Esophagus squamous epithelium (tissue), 5 donors: ENCODE measurements at places on chromosomes 6 and 20. TPM values are rescaled to one million over a fixed set of nuclear protein-coding genes. Genes with fewer than 3 reads are reported as not detected.

STMND1 gene
- total RNA-seq = not detected

DNA sequence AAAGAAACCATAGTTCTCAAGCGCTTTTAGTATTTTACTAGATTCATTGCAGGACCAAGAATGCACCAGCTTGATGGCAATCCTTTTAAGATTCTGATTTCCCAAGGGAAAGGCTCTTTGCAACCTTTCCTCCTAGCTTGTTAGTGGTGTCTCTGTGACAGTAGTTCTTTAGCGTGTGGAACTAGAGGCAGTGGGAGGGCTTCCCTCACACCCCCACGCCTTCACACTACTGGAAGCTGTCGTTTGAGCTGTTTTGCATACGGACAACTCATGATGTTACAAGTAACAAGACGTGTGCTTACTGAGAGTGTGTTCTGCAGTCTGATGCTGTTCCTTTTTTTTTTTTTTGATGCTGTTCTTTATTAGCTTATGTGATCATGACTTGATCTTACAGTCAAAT lies 34.1 kb downstream of the EYA4 start:
- no peaks in the 10 kb centered on the region for H3K4me1 ChIP-seq
- no peak overlapping the region for H3K4me3 ChIP-seq
- H3K27me3 ChIP-seq = no peaks in the 10 kb centered on the region
- no peak overlapping the region for H3K27ac ChIP-seq
- no peak for DNase-seq
- no peaks in the 10 kb centered on the region for H3K36me3 ChIP-seq

SIRPD gene
- not detected for total RNA-seq

CALHM6 gene
- 5.3 TPM for total RNA-seq

RHAG gene
- not detected for total RNA-seq

GRCh38 chr6:127518191-127518709 lies 885 bp downstream of the MTCL3 start:
- peaks cover 9% of the 10 kb centered on the region for H3K27me3 ChIP-seq
- H3K36me3 ChIP-seq = no peaks in the 10 kb centered on the region
- no peak overlapping the region for H3K4me3 ChIP-seq
- peaks cover 31% of the 10 kb centered on the region for H3K4me1 ChIP-seq
- no peak overlapping the region for H3K27ac ChIP-seq

GRCh38 chr20:51700809-51701285 lies 67.3 kb downstream of the ATP9A start:
- H3K27me3 ChIP-seq = no peaks in the 10 kb centered on the region
- no peak overlapping the region for H3K27ac ChIP-seq
- peaks cover 32% of the 10 kb centered on the region for H3K4me1 ChIP-seq
- H3K4me3 ChIP-seq = no peak overlapping the region

DNA sequence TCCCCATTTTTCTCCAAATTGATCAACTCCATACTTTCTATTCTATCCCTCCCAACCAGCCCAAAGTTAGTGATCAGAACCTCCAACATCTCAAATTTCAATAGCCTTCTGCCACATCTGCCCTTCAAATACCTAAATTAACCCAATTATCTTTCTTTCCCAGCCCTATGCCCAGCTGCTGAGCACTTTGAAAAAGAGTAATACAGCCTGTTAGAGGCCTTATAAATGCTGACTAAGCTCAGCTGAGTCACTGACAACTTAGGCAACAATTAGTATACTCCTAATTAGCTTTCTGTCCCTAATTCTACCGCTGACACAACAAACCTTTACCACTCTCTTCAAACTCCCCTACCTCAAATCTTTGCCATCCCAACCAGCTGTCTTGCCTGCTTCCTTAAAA lies 23.5 kb downstream of the RUNX2 start:
- no peak for DNase-seq
- H3K27me3 ChIP-seq = no peaks in the 10 kb centered on the region
- H3K36me3 ChIP-seq = no peaks in the 10 kb centered on the region
- no peak overlapping the region for H3K27ac ChIP-seq
- no peaks in the 10 kb centered on the region for H3K4me1 ChIP-seq

DNA sequence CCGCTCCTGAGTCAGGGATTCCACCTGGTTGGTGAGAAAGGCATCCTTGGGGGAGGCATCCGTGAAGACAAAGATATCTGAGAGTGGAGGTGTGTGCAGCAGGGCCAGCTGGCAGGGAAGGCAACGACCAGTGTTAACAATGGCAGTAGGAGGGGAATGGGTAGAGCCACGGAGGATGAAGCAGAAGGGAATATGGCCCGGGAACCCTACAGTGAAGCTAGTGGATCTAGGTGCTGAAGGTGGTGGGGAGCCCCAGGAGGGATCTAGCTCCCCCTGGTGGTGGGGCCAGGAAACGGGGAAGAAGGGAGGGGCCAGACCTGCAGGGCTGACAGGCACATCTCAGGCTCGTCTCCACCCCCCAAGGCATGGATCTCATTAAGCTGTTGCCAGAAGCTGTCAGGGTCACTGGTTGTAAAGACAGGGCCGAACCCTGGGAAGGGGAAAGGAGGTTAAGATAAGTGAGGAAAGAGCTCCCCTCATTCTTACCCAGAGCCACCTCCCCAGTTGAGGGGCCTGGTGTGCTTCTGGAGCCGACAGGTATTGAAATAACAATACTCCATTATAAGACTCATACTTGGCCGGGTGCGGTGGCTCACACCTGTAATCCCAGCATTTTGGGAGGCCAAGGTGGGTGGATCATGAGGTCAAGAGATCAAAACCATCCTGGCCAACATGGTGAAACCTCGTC lies 7.3 kb downstream of the VWA7 start:
- no peak for DNase-seq
- peaks cover 23% of the 10 kb centered on the region for H3K4me1 ChIP-seq
- no peaks in the 10 kb centered on the region for H3K36me3 ChIP-seq
- no peak overlapping the region for H3K4me3 ChIP-seq

DNA sequence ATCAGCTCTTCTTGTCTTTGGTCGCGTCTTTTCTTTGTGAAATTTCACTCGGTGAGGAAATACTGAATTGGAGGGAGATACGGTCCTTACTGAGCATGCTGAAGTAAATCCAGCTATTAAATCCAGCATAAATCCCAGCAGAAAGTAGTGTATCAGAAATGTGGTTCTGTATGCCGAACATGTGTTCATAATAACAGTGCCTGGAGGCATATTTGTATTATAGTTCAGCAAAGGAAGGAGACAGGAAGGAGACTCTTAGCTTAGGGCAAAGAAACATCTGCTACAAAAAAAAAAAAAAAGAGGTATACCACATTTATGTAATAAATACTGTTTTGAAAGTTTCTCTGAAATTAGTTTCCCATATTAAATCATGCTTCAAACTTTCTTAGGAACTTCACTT lies 211.8 kb downstream of the PLCB4 start:
- no peaks in the 10 kb centered on the region for H3K4me1 ChIP-seq
- H3K4me3 ChIP-seq = no peak overlapping the region
- H3K27ac ChIP-seq = peak overlapping the region; percentile 3
- no peaks in the 10 kb centered on the region for H3K36me3 ChIP-seq
- no peak for DNase-seq
- H3K27me3 ChIP-seq = no peaks in the 10 kb centered on the region

GRCh38 chr6:28765978-28766351 lies 157.8 kb downstream of the TRIM27 start:
- peaks cover 48% of the 10 kb centered on the region for H3K27me3 ChIP-seq
- H3K27ac ChIP-seq = no peak overlapping the region
- no peak for DNase-seq
- no peak overlapping the region for H3K4me3 ChIP-seq

MAFB gene
- total RNA-seq = 36.2 TPM

PCED1A gene
- 21.0 TPM for total RNA-seq

DNA sequence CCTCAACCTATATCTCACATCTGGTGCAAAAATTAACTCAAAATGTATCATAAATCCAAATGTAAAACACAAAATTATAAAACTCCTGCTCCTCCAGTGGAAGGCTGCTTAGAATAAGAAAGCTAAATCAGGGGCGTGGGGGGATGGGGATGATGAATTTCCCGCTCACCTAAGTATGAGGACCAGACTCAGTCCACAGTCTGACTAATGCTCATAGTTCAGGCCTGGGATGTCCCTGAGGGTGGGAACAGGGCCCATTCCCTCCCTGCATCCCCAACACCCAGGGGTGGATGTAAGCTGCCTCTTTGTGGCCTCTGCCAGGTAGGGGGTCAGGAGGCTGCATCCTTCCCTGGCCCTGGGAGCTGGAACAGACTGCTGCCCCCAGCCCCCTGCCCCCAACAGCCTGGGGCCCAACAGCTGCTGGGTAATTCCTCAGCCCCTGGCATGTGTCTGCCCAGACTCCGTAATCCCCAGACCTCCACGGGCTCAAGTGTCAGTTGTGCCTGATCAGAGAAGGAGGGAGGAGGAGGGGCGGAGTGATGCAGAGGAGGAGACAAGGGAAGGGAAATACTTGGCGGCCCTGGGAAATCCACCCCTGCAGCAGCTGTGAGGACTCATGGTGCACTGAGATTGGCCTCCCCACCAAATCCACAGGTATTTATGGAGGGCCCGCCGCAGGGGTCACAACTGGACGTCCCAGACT lies 224.5 kb downstream of the PREX1 start:
- no peaks in the 10 kb centered on the region for H3K4me1 ChIP-seq
- H3K27ac ChIP-seq = no peak overlapping the region
- H3K27me3 ChIP-seq = no peaks in the 10 kb centered on the region
- no peaks in the 10 kb centered on the region for H3K36me3 ChIP-seq

- peak overlapping the region; percentile 77 for H3K27ac ChIP-seq
- no peaks in the 10 kb centered on the region for H3K36me3 ChIP-seq
- no peak for DNase-seq
- H3K4me1 ChIP-seq = peaks cover 68% of the 10 kb centered on the region
- no peak overlapping the region for H3K4me3 ChIP-seq
These were observed 50.8 kb upstream of the FAM83D start for GRCh38 chr20:38875175-38875993.

- no peaks in the 10 kb centered on the region for H3K27me3 ChIP-seq
- no peaks in the 10 kb centered on the region for H3K4me1 ChIP-seq
- H3K4me3 ChIP-seq = peak overlapping the region; percentile 33
- no peak for DNase-seq
- H3K27ac ChIP-seq = peak overlapping the region; percentile 48
- H3K36me3 ChIP-seq = peaks cover 13% of the 10 kb centered on the region
These were observed 845 bp downstream of the HLA-DPA1 start for GRCh38 chr6:33072508-33073100.

CNR1 gene
- 4.6 TPM for total RNA-seq

RFX6 gene
- not detected for total RNA-seq

DNA sequence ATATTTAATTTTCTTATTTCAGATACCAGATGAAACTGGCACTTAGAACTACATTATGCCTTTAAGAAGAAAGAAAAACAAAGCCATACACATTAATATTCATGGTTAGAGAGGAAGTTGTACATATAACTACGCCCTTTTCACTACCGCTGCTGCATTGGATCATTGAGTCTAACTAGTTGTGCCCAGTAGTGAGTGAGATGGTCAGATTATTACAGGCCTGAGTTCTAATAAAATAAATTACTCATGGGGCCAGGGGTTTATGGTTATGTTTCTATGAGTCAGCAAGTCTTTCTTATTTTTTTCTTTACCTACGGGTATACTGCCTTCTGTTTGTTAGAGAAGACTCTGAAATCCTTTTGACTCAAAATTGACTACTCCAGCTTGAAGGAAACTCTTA lies 11.5 kb downstream of the RIOK1 start:
- no peak overlapping the region for H3K27ac ChIP-seq
- H3K4me1 ChIP-seq = no peaks in the 10 kb centered on the region
- no peaks in the 10 kb centered on the region for H3K36me3 ChIP-seq
- no peaks in the 10 kb centered on the region for H3K27me3 ChIP-seq
- no peak for DNase-seq

GRCh38 chr6:26243752-26244151 lies 121.2 kb upstream of the BTN3A2 start:
- H3K27ac ChIP-seq = no peak overlapping the region
- no peak overlapping the region for H3K4me3 ChIP-seq
- DNase-seq = no peak
- H3K4me1 ChIP-seq = peaks cover 10% of the 10 kb centered on the region
- no peaks in the 10 kb centered on the region for H3K36me3 ChIP-seq

MSH5 gene
- total RNA-seq = 2.3 TPM

OLIG3 gene
- not detected for total RNA-seq

GRCh38 chr20:63102721-63103375 lies 96.1 kb upstream of the BHLHE23 start:
- H3K4me1 ChIP-seq = peaks cover 4% of the 10 kb centered on the region
- peak overlapping the region; percentile 57 for H3K4me3 ChIP-seq
- H3K27me3 ChIP-seq = peaks cover 46% of the 10 kb centered on the region
- DNase-seq = no peak
- no peak overlapping the region for H3K27ac ChIP-seq

GRCh38 chr6:46357591-46357990 lies 133.7 kb downstream of the RCAN2 start:
- H3K4me1 ChIP-seq = no peaks in the 10 kb centered on the region
- H3K36me3 ChIP-seq = no peaks in the 10 kb centered on the region
- H3K27ac ChIP-seq = no peak overlapping the region

DNA sequence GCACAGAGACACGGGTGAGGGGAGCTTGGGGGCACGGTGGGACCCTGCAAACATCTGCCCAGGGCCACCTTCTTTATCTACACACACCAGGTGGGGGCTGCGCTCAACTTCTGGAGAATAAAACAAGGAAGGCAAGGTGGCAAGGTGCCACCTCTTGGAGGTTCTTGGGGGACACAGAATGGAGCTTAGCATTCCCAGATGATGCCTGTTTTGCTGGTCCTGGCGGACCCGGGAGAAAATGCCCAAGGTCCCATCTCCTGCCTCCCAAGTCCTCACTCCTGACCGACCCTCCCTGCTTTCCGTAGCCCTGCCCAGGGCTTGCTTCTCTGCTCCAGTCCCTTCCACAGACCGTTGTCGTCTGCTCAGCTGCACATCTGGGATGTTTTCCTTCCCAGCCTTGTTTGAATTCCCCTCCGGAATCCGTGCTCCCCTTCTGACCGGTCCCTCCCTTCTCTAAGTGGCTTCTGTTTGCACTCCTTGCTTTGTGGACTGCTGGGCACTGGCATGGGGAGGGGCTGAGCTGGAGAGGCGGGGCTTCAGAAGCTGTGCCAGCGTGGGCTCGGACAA lies 13.1 kb downstream of the ITPR3 start:
- no peaks in the 10 kb centered on the region for H3K27me3 ChIP-seq
- H3K27ac ChIP-seq = no peak overlapping the region
- no peaks in the 10 kb centered on the region for H3K36me3 ChIP-seq
- H3K4me3 ChIP-seq = peak overlapping the region; percentile 46
- no peak for DNase-seq
- peaks cover 58% of the 10 kb centered on the region for H3K4me1 ChIP-seq

TPMT gene
- 16.1 TPM for total RNA-seq

DNA sequence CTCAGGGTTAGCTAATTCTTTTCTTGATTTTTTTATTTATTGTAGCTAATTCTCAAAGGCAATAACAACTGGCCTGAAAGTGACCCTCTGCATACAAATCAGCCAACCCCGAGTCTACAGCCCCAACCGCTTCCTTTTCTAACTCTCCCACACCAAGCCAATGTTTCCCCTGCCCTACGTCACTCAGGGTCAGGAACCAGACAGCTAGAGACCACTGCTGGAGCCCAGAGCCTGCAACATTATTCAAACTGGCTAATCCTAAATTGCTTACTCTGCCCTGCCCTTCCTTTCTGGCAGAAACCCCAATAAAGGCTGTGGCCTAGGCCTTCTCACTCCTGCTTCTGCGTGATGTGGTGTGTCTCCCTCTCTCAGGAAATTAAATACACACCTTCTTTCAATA lies 320.7 kb downstream of the CBLN4 start:
- no peaks in the 10 kb centered on the region for H3K27me3 ChIP-seq
- no peak overlapping the region for H3K27ac ChIP-seq
- H3K4me1 ChIP-seq = no peaks in the 10 kb centered on the region
- no peak for DNase-seq

GRCh38 chr20:52410182-52410647 lies 218.6 kb upstream of the ZFP64 start:
- H3K4me3 ChIP-seq = no peak overlapping the region
- no peak for DNase-seq
- H3K36me3 ChIP-seq = no peaks in the 10 kb centered on the region
- H3K27ac ChIP-seq = no peak overlapping the region
- H3K4me1 ChIP-seq = peaks cover 11% of the 10 kb centered on the region
- H3K27me3 ChIP-seq = no peaks in the 10 kb centered on the region

COL19A1 gene
- not detected for total RNA-seq

DNMT3B gene
- total RNA-seq = 0.76 TPM
